ENCODE measurements at places on chromosomes 11 and 22. TPM values are rescaled to one million over a fixed set of nuclear protein-coding genes. Genes with fewer than 3 reads are reported as not detected.
A peak's percentile ranks its signal among the peaks of the same experiment; 100 is the strongest.

Gene TRIM22
- 388 TPM for total RNA-seq

Gene NAALAD2
- not detected for total RNA-seq

Gene PDE2A
- total RNA-seq, result 2.9 TPM

Gene RIMBP3B
- total RNA-seq, result 0.49 TPM

- no peak for DNase-seq
Measured at GRCh38 chr11:35487532-35488078, 37.8 kb downstream of the PAMR1 start.

DNA sequence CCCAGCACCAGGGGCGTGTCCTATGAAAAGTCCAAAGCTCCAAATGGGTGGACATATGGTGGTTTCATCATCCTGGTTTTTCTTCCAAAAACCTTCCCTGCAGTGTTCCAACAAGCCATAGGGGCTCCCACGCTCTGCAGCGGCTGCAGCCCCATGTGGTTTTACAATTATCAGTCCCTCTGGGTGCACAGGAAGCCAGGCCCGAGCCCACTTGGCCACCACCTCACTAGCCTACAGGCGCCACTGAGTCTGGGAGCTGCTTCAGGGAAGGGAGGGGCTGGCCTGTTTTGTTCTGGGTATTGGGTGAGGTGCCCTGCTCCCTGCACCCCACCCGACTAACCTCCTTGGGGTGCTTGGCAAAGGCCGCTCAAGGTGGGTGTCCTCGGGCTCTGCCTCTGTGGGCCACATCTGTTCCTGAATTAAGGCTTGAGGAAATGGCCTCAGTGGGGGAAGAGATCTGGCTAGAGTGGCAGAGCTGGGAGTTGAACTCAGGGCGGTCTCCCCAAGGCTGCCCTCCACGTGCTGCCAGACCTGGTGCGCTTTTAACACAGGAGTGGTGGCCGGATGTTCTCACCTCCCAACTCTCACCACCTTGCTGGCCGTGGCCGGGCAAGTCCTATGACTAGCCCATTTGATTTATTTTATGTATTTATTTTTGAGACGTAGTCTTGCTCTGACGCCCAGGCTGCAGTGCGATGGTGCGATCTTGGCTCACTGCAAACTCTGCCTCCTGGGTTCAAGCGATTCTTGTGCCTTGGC is 5.3 kb upstream of the CDC42BPG start:
- no peak for DNase-seq

DNA sequence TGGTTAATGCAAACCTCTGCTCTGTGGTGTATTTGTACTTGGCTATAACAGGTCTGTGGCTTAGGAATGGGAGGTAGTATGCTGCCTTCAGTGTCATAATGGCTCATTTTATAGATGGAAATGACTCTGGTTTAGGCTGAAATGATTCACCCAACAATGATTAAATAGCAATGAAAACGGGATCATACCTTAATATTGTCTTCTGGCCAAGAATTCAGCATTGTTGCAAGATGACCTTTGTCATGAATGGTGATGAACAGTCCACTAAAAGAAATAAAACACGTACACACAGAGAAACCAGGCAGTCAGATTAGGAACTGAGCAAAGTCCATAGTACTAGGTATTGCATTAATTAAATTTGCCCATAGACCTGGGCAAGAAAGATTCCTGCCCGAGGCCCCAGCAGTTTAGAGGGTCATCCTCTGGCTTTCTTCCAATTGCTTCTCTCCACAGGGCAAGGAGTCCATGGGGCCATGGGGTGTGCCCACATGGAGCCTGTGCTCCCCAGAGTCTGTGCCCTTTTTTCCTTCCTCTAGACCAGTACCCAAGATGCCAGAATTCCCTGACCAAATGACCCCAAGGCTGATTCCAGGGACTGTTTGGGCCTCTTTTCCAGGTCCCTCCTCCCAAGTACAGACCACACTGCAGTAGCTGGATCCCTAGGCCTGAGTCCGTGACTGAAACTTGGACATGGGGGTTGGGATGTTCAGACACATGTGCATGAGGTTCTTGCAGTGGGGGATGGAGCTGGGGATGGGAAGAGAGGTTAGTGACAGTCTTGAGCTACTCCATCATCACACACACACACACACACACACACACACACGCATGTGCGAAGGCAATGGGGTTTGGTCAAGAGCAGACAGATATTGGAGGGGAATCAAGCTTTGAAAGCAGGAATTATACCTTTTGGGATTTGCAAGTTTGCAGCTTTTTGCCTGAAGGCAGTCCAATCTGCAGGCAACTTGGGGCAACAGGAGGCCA is 134.2 kb downstream of the CCDC81 start:
- no peak for DNase-seq

GRCh38 chr22:33519071-33519973 is 401.0 kb downstream of the LARGE1 start:
- peak; percentile 88 for DNase-seq

All from B cell (primary cell).